Mucosa of descending colon (tissue), 3 donors: ENCODE measurements at places on chromosomes 3 and 15. TPM values are rescaled to one million over a fixed set of nuclear protein-coding genes. Genes with fewer than 3 reads are reported as not detected.

DNA sequence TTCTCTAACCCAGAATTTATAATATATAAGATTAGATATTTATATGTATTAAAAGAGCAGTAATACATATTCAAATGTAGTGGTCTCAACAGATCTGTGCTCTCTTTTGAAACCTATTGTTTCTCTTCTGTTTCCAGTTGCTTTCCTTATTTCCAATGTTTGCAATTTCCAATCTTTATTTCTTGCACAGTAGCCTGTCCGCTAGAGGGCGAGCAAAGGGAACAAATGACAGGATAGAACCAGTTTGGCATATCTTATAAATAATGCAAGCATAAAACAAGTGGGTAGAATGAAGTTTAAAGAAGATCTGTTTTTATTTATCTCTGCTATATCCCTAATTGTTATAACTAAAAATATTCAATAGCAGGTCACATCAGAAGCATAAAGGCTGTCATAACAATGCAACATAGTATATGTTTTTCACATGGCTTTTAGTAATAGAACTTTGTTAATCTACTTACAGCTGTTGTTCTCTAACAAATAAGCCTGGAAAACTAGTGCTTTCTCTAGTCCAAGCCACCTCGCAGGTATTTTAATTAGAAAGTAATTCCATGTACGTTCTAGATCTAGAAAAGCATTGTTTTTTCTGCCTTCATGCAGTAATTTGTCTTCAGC, 15.1 kb upstream of the TCAIM start:
- peak; percentile 93 for DNase-seq

The CD80 gene
- total RNA-seq: 0.58 TPM

DNA sequence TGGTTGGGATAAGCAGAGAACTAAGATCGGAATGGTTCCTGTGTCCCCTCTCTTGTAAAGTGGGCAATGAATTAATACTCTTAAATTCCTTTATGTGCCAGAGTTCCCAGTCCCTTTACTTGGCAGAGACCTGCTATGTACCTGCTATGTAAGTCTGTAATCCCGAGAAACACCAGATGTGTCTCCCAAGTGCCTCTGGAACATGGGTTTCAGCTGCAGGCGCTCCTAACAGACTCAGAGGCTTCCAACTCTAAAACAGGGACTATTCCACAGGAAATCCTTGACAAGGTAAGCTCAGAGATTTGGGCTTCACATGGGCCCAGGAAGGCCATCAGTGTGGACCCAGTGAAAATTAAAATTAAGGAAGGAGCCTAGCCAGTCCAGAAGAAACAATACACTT, 117.7 kb upstream of the PLCL2 start:
- DNase-seq: no peak

- DNase-seq: no peak
These were observed 1488.1 kb downstream of the OTOL1 start for GRCh38 chr3:162984746-162985145.

The ACKR2 gene
- total RNA-seq: 10.4 TPM

- no peak for DNase-seq
These were observed 11.8 kb upstream of the CYFIP1 start for GRCh38 chr15:22992024-22992326.

- DNase-seq: peak; percentile 31
These were observed 10.9 kb downstream of the GNB5 start for GRCh38 chr15:52180196-52180835.

The GOLGA8J gene
- not detected for total RNA-seq

DNA sequence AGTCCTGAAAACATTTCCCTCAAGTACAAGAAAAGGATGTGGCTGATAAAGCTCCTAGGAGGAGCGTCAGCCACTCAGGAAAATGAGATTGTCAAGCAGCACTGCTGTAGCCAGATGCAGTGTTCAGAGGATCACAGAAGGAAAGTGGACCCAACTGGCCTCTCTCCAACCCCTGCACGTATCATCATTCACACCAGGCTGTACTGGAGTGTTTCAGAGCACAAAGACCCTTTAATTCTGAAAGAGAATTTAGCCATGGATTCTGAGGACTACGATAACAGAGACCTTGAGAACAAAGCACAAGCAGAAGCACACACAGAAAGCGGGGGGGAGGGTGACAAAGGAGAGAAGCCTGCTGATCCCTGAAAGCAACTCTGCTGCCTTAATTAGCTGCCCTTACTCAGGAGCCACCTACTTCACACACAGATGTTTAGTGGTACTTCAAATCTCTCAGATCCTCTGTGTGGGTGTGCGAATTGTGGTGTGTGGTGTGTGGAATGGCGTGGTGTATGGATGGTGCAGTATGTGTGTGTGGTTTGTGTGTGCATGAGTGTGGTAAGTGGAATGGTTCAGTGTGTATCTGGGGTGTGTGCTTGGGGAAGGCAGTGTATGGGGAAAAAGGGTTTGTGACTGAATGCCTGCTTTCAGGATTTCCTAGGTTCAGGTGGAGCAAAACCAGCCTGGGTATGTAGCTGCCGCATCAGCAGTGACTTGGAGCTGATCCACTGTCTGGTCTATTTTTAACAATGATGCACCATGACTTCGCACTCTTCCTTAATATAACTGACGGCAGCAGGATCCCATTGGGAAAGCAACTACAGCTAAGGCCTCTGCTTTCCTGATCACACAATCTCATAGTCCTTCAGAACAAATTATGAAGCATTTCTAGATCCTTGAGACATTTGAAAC, 192.5 kb downstream of the RSL24D1 start:
- no peak for DNase-seq

GRCh38 chr15:89448825-89449224, 47.6 kb downstream of the RHCG start:
- DNase-seq: no peak
